Upper lobe of left lung (tissue), 6 donors: ENCODE measurements at places on chromosomes 4 and X.

GRCh38 chr4:86848136-86848535 is 1.0 kb downstream of the SLC10A6 start:
- no peak for DNase-seq

- DNase-seq: no peak
Observed at GRCh38 chr4:4864443-4864939, 5.0 kb downstream of the MSX1 start.

GRCh38 chrX:36963852-36964251 is 44.3 kb upstream of the FAM47C start:
- no peak for DNase-seq

DNA sequence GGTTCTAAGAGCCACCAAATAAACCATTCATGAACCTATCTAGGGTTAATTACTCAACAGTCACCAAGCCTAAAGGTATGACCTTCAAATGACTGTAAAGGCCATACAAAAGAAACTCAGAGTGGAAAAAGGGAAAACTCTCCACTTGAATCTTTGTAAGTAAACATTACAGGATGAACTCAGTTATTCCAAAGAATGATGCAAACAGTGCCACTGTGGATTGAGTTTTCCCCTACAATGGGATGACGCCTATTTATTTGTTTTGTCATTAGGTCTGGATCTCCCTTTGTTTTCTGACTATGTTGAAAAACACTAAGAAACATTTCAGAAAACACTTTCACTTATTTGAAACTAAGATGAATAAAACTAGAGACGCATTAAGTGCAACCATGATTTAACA is 12.7 kb downstream of the NUDT6 start:
- DNase-seq: no peak

DNA sequence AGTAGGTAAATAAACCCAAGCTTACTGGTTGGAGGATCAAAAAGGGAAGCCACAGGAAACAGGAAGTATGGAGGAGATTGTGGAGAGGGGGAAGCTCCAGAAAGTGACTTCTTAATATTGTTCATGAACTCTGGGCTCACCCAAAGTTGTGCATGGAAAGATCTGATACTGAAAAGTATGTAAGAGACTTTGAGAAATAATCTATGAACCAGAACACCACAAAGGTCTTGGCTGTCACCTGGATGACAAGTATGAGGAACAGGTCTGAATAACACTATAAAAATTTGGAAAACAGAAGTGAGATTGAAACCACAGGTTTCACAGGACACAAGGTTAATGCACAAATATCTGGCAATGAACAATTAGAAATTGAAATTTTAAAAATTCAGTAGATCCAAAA is 567.4 kb downstream of the INPP4B start:
- no peak for DNase-seq

GRCh38 chr4:123024710-123025109 is 102.3 kb upstream of the NUDT6 start:
- DNase-seq: no peak

DNA sequence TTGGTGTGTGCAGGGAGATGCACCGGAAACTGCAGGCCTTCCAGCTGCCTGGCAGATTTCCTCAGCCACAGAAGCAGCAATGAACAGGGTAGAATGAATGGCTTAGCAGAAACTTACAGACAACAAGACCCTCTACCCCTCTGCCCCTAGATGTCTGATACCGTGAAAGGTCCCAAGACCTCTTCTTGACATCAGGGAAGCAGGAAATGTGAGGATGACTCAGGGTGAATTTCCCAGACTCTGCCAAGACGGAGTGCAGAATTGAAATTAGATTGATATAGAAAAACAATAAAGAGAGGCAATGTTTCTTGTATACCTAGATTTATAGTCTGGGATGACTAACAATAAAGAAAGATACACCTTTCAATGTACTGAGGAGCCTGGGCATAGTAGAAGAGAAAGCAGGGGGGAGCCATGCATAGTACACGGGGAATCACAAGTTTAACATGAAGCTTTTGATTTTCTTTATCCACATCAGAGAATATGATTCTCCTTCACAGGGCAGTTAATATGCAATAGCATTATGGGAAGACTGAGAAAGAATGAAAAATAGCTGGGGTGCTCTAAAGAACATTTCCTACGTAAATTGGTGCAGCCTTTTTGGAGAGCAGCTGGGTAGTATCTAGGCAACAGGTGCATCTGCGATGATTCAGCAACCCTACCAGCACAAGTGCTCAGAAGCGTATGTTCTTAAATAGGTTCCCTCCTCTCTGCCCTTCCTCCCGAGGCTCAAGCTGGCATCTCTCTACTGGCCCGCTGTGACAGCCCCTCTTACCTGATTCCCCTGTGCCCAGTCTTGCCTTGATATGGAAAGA is 18.3 kb upstream of the CXCR3 start:
- no peak for DNase-seq

GRCh38 chr4:62210486-62210885 is 1010.4 kb downstream of the ADGRL3 start:
- DNase-seq: no peak

DNA sequence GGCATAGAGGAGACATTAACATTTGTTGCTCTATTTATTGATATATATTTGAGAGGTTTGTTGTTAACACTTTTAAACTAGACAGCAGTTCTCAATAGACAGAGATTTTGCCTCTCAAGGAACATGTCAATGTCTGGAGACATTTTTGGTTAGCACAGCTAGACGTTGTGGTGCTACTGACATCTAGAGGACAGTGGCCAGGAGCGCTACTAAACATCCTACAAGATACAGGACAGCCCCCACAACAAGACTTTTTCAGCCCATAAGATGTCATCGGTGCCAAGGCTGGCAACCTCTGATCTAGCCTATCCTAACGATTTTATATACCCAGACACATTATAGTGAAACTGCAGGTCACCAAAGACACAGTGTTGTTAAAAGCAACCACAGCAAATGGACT is 18.4 kb upstream of the CTSO start:
- no peak for DNase-seq

GRCh38 chrX:117522725-117523700 is 593.6 kb downstream of the KLHL13 start:
- no peak for DNase-seq

DNA sequence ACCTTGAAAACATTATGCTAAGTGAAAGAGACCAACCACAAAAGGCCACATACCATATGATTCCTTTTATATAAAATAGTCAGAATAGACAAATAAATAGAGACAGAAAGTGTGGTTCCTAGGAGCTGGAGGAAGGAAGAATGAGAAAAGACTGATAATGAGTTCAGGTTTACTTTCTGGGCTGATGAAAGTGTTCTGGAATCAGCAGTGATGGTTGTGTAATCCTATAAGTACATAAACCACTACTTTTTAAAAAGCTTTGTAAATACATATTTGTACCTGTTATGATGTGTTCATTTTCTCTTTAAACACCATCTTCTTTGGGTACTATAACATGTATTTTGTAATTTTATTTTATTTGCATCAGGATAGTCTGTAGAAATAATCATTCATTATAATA is 20.6 kb downstream of the PIR start:
- no peak for DNase-seq

DNA sequence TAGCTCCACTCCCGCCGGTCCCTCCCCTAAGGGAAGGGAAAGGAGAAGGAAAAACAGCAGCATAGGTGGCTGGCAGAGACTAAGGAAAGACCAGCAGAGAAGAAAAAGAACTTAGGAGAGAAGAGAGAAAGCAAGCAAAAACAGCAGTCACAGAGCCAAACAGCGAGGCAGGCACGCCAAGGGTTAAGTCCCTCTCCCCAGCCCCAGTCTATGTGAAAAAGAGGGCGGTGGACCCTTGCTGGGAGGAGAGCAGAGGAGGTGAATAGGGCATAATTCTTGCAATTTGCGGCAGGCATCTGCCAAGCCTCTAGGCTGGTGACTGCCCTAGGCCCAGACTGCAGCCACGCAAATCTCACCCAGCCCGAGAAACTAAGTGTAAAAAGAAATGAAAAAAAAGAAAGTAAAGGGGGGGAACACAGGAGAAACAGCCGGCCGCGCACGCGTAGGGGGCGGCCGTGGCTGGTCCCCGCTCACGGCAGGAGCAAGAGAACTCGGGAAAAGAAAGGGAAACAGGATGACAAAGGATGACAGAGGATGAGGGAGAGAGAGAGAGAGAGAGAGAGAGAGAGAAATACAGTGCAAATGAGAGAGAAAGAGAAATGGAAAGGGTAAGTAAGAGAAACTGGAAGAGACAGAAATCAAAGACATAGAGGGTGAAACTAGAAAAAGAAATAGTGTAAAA is 48.6 kb downstream of the MAGEA9 start:
- DNase-seq: no peak

GRCh38 chr4:183600189-183600685 is 58.7 kb downstream of the RWDD4 start:
- DNase-seq: no peak

DNA sequence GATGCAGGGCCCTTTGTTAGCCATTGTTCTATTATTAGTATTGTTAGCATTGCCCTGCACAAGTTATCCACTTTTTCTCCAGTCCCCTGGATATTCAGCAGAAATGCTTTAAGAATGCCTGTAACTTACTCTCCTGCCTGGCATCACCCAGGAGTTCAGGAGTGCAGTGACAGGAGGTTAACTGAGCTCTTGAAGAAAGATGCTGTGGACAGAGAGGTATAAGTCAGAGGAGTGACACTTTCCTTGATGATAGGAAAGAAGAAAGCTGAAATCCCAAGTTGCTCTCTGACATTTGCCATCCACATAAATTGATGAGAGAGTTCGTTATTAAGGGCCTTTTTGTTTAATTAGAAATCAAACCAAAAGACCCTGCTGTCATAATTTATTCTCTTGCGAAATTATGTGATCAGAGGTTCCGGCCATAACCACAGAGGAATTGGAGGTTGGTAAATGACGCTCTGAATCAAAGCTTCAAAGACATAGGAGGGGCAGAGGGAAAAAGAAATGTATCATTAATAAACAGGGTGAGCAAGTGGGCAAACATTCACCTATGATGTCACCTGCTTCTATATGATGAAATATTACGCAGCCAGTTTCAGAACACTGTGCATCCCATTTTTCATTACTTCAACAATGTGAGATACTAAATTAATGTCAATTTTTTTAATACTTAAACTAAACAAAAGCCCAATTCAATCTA is 230.2 kb upstream of the JADE1 start:
- no peak for DNase-seq

GRCh38 chr4:170242471-170242870 is 152.7 kb upstream of the AADAT start:
- no peak for DNase-seq

DNA sequence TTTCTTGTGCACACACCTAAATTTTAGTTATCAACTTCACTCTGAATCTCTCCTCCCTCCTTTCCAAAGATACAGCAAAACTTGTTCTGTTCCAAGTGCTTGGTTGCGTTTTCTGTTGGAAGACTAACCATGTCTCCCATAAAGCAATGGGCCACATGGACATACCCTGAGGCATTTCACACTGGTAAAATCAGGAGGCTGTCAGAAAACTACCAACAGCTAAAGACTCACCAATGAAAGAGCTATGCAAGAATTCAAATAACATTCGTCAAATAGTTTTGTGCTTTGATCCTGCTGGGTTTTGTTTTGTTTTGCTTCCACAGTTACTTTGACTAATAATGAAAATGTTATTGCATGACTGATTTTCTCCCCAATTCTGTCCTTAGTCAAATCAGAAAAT is 46.0 kb downstream of the PHEX start:
- no peak for DNase-seq

GRCh38 chrX:30111431-30111830 is 103.9 kb upstream of the MAGEB2 start:
- DNase-seq: no peak

DNA sequence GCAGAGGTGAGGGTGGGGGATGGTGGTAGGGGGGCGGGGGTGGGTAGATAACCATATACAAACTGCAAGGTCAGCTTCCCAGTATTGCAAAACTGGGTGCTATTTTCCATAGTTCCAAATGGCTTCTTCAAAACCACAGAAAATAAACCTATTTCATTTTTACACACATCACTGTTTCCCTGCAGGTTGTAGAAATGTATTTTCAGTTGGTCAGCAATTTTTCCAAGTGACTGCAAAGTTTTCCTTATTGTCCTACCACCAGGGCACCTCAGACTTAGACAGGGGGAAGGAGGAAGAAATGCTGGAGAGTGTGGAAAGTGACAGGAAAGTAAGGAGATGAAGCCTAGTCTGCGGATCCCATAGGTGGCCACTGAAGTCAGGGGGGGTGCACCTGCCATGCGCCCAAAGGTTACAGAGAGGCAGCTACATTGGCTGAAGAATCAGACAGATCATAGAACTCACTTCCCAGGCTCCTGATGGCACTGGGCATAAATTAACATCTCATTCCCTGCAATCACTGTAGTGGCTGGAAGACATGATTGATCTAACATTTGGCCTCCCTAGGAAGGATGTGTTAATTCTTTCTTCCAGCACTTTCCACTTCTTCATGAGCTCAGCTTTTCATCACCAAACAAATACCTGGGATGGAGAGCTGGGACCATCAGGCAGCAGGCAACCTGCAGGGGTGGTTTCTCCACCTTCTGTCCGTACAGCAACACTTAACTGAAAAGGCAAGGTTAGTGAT is 402.0 kb downstream of the HNRNPD start:
- DNase-seq: no peak

DNA sequence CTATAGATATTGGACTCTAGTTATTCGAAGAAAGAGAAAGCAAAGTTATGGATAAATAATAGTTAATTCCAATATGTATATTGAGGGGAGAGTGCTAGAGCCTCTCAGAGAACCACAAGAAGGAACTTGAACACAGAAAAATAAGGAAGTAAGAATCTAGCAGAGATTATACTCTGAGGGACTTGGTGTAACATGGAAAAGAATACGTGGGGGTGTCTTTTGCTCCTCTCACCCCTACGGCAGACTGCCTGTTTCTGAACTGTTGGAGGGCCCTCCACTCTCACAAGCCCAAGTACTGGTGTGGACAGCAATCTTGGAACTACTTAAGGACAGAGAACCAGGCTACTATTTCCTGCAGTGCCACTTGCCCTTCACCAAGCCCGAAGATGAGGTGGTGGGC is 1174.4 kb upstream of the PCDH10 start:
- no peak for DNase-seq

- no peak for DNase-seq
Observed at GRCh38 chrX:123993904-123994635, 32.6 kb downstream of the STAG2 start.

- DNase-seq: no peak
Observed at GRCh38 chr4:88610771-88611170, 18.5 kb downstream of the HERC3 start.

DNA sequence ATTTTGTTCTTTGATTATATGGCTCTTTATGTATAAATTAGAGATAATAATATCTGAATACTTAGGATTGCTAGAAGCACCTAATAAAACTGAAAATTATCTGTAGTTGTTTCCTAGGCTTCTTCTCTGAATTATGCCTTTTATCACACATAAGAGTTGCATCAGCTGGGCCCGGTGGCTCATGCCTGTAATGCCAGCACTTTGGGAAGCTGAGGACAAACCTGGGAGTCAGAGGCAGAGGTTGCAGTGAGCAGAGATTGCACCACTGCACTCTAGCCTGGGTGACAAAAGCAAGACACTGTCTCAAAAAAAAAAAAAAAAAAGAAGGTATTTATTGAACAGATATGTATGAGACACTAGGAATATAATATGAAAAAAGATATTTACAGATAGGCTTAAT is 773.5 kb upstream of the AGA start:
- DNase-seq: no peak

GRCh38 chr4:150280081-150280895 is 202.0 kb downstream of the DCLK2 start:
- no peak for DNase-seq

GRCh38 chrX:11588097-11588496 is 77.6 kb downstream of the ARHGAP6 start:
- no peak for DNase-seq
